Fibroblast of lung (primary cell): ENCODE measurements at places on chromosomes 12 and 14.

DNA sequence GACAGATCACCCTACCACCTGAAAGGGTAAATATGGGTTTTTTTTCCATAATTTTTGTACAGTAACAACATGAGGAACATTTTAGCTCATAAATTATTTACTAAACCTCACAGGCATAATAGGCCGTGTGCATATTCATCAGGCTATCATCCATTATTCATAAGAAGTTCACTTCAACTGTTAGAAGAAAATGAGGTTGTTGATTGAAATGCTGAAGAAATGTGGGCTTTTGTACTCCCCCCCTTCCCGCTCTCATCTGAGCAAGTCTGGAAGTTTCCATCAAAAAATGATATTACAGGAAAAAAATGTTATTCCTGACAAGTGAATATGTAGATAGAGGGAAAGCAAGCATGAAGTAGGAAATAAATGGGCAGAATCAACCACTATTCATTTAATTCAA, 7.9 kb upstream of the POU6F1 start:
- no peak for DNase-seq

- no peak for DNase-seq
Observed at GRCh38 chr14:103273145-103273744, 60.8 kb upstream of the EIF5 start.

- DNase-seq = peak; percentile 47
Observed at GRCh38 chr12:77521508-77522115, 309.1 kb upstream of the NAV3 start.

DNA sequence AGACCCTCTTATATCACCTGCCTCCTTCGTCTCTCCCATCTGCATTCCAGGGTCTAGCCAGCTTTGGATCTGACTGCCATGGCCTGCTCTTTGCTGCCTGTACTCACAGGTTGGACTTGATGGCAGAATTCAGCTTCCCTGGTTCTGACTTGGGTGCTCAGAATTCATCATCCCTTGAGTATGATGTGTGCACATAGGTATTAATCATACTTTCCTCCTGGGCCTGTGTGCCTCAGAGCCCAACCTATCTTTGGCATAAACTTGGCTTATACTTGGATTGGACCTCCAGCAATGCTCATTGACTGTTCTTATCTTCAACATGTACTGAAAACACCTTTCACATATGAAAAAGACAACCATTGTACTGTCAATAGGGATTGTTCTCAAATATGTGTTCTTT, 70.7 kb upstream of the LMNTD1 start:
- peak; percentile 8 for DNase-seq

DNA sequence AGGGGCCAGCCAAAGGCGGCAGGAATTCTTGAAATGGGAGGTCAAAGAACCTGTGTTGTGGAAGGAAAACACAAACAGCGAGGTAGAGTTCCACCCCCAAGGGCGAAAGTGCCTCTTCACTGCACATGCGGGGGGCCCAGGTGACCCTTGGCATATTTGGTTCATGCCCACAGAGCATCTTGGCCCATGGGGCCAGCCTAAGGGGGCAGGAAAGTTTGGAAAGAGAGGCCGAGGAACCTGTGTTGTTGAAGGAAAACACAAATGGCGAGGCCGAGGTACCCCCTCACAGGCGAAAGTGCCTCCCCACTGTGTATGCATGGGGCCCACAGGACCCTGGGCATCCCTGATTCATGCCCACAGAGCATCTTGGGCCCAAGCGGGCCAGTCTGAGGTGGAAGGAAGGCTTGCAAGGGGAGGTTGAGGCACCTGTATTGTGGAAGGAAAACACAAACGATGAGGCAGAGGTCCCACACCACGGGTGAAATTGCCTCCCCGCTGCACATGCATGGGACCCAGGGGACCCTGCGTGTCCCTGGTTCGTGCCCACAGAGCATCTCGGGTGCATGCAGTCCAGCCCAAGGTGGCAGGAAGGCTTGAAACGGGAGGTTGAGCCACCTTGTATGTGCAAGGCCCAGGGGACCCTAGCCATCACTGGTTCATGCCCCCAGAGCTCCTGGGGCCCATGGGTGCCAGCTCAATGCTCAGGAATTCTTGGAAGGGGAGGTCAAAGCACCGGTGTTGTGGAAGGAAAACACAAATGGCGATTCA, 384.1 kb downstream of the ALG10 start:
- no peak for DNase-seq

DNA sequence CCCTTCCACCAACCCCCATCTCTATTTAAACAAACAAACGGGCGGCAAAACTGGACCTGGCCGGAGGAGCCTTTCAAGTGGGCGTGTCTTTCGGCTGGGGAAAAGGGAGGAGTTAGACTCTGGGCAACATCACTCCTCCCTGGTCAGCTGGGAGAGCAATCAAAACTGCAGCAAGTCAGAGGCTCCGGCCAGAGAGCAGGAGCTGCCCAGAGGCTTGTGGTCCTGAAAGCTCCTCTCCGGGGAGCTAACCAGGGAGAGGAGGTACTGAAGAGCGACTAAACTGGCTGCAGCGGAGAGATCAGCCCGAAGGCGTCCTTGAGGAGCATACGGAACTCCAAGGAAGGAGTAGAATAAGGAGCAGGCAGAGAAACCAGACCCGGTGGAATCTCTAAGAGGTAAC, at the start of gene NEUROD4:
Gene NEUROD4, plus strand, starts transcription at position 191 of the 400 bp plus-strand sequence. CDS start 6,466 bp downstream, outside the sequence.
- DNase-seq = peak; percentile 53

GRCh38 chr14:80695869-80696268, 245.7 kb downstream of the CEP128 start:
- no peak for DNase-seq

DNA sequence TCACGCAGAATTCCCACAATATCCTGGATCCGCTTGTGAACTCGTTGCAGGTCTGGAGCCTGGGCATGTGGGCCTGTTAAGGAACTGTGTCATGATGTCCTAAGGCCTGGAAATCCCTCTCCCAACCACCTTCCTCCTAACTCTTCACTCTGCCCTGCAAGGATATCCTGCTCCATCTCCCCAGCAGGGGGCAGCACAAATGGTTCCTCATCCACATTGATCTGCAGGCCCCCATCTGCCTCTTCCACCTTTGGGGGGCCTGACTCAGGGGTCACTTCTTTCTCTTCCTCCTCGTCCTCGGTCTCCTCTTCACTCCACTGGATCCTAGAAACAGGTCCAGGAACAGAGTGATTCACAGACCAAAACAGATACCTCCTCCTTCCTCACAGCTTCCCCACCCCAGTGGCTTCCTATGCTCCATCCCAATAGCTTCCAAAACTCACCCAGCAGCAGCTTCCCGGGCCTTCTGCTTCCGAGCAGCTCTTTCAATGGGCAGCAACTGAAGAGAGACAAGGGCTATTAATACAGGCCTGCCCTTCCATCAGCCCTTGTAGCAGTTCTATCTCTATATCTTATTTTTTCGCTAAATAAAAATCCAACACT, 4.5 kb downstream of the NOP2 start:
- DNase-seq = no peak

GRCh38 chr14:80388980-80389711, 177.8 kb upstream of the DIO2 start:
- peak; percentile 58 for DNase-seq

DNA sequence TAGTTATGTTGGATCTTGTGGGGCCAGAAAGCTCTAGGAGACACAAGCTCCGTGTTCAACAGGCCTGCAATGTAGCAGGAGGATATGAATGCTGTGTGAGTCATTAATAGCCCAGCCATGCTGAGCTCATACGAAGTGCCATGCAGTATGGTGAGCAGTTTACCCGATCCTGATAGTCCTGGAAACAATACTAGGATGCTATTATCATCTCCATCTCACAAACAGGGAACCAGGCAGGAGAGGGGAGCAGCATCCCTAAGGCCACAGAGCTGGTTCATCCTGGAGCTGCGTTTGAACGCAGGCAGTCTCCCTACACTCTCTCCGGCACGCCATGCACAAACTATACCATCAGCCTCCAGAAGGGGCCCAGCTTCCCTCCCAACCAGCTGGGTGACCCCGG, 20.5 kb downstream of the TTC7B start:
- DNase-seq = peak; percentile 77

DNA sequence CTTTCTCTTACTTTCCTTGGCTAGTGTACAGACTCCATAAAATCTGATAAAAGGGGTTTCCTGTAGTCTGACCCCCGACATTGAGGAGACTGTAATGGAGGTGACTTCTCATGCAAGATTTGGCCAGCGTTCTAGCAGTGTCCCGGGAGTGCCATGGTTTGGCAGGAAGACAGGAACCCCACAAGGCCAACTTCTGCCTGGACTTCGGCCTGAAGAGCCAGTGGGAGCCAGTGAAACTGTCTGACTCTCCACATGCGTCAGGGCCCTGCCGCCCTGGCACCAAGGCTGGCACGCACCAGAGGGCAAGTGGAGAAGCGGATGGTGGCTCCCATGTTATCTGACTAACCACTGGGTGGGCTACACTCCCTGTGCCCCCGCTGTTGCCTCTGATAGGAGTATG, 70.5 kb downstream of the TMEM260 start:
- DNase-seq = no peak

GRCh38 chr14:44897845-44898151, 63.9 kb downstream of the KLHL28 start:
- DNase-seq = peak; percentile 54

GRCh38 chr12:26966842-26967241, 28.6 kb downstream of the FGFR1OP2 start:
- DNase-seq = no peak

DNA sequence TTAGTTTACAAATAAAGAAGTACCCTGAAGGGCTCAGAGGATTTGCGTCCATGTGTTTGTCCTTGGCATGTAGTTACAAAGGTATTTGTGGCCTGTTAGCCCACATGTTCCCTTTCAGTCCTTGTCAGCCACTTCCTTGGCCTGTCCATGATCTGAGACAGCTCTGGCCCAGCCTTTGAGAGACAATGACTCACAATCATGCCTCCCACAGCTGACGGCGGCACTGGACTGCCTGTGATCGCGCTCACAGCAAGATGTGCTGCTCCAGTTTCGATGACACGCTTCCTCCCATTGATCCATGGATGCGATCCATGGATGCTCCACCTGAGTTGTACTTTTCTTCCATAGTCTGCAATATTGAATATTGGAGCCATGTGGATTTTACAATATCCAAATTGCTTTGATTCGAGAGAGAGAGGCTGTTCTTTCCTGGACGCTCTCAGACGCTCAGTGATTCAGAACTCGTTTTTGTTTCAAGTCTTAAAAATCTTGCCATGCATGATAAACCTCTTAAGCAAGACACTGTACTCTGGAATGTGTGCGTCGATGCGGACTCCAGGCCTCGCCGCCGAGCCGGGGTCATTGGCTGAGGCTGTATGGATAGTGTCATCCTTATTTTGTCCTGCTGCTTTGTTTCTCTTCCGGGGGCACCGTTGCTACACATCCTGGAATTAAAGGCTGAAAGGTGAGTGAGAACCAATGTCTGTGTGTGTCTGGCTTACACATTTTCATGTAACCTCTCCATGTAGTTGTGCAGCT, 220.1 kb downstream of the GLT1D1 start:
- DNase-seq = no peak

DNA sequence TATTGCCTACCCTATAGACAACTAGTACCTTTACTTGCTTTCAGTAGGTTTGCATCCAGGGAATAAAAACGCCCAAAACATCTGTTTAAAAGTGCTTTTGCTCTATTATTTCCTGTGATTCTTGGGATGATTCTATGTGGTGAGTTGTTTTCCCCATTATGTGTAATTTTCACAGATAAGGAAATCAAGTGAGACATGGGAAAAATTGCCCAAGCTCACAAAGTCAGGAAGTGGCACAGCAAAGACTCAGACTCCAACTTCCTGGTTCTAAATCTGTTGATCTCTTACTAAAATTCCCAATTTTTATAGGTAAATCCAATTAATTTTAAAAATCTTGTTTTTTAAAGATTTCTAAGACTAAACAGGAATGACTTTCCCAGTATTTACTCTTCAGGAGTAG, 39.0 kb downstream of the NID2 start:
- no peak for DNase-seq

- peak; percentile 65 for DNase-seq
Observed at GRCh38 chr12:77229640-77230442, 164.5 kb upstream of the E2F7 start.

- DNase-seq = no peak
Observed at GRCh38 chr14:94592457-94592856, 11.2 kb downstream of the SERPINA5 start.

DNA sequence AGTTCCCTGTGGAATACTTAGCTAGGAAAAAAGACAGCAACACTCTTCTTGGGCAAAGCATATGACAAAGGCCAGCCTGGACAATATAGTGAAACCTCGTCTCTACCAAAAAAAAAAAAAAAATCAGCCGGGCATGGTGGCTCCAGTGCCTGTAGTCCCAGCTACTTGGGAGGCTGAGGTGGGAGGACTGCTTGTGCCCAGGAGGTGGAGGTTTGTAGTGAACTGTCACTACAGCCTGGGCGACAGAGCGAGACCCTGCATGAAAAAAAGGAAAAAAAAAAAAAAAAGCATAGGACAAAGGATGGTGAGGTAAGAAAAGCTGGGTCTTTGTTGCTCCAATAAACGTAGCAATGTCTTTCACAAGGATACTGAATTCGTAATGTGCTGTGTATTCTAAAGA, 1.1 kb downstream of the TXNDC16 start:
- no peak for DNase-seq

DNA sequence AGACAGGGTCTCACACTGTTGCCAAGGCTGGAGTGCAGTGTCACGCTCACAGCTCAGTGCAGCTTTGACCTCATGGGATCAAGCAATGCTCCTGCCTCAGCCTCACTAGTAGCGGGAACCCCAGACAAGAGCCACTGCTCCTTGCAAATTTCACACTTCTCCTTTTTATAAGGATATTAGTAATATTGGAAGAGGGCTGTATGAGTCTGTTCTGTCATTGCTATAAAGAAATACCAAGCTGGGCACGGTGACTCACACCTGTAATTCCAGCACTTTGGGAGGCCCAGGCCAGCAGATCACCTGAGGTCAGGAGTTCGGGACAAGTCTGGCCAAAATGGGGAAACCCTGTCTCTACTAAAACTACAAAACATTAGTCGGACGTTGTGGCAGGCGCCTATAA, 12.9 kb upstream of the ORAI1 start:
- no peak for DNase-seq

GRCh38 chr14:96224480-96225096, 19.9 kb downstream of the BDKRB2 start:
- DNase-seq = no peak

GRCh38 chr12:4779749-4780148, 59.5 kb downstream of the GALNT8 start:
- no peak for DNase-seq

- DNase-seq = no peak
Observed at GRCh38 chr12:25257590-25258324, 7.0 kb upstream of the KRAS start.

DNA sequence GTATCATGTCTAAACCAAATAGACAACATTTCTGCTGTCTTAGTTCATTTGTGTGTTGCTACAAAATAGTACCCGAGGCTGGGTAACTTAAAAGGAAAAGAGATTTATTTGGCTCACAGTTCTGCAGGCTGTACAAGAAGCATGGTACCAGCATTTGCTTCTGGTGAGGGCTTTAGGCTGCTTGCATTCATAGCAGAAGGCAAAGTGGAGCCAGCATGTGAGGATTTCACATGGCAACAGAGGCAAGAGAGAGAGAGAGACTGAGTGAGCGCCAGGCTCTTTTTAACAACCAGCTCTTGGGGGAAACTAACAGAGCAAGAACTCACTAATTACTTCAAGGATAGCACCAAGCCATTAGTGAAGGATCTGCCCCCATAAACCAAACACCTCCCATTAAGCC, 271.4 kb upstream of the SRRM4 start:
- no peak for DNase-seq
